ENCODE measurements at places on chromosomes 11 and 22.
A peak's percentile ranks its signal among the peaks of the same experiment; 100 is the strongest.

DNA sequence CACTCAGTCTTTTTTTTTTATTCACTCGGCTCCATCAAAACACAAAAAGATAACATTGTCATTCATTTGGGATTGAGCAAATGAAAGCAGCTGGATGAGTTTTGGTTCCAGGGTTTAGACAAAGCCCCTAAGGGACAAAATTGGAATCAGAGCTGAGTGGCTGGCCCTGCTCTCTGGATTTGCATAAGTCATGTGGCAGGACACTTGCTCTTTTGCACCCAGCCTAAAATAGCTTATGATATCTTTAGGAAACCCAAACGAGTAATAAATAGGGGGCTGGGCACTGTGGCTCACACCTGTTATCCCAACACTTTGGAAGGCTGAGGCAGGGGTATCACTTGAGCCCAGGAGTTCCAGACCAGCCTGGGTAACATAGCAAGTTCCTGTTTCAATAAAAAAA lies 11.0 kb upstream of the TMEM121B start:
- DNase-seq: no peak

GRCh38 chr22:30650508-30651116 lies 15.0 kb downstream of the SLC35E4 start:
- no peak for DNase-seq

- no peak for DNase-seq
Observed at GRCh38 chr11:86214710-86215109, 29.8 kb upstream of the EED start.

GRCh38 chr22:30948930-30949342 lies 19.6 kb downstream of the MORC2 start:
- DNase-seq: peak; percentile 13

DNA sequence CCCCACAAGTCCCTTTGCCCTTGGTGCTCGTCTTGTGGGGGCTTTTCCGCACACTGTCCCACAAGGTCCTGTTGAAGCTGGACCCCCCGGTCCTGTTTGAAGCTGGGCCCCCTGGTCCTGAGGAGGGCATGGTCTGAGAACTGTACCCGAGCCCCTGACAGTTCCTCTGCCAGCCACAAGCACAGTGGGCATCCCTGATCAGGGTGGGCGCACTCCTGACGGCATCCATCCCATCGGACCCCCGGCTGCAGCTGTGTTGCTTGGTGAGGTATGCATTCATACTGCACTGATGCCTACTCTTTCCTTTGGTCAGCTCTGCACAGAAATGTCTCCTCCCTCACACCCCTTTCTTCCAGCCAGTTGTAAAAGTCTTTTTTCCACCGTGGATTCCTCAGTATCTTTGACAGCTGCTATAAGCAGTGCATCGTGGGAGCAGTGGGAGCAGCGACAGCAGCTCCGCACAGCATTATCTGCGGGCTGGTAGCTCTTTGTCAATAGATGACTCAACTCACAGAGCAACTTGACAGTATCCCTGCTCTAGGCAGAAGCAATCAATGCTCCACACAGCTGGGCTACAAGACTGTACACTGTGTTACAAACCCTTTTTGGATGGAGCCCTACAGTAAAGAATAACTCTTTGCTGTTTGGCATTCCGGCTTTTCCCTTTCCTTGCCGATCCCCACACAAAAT lies 1030.8 kb upstream of the CCDC90B start:
- DNase-seq: peak; percentile 38

- DNase-seq: peak; percentile 14
Observed at GRCh38 chr11:131108760-131109159, 192.5 kb upstream of the SNX19 start.

- DNase-seq: no peak
Observed at GRCh38 chr11:11251394-11251970, 101.6 kb downstream of the CSNK2A3 start.

DNA sequence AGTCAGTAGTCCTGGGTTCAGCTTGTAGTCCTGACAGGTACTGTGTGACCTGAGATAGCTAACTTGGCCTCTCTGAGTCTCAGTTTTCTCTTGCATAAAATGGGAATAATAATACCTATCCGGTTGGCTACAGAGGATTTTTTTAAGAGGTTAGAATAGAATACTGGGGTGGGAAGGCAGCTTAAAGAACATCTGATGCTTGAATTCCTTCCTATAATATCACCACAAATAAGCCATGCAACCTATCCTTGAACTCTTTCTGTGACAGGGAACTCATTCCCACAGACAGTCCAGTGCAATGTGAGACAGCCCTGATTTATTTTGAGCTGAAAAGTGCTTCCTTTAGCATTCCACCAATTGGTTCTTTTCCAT lies 110.1 kb downstream of the CCDC81 start:
- peak; percentile 69 for DNase-seq

DNA sequence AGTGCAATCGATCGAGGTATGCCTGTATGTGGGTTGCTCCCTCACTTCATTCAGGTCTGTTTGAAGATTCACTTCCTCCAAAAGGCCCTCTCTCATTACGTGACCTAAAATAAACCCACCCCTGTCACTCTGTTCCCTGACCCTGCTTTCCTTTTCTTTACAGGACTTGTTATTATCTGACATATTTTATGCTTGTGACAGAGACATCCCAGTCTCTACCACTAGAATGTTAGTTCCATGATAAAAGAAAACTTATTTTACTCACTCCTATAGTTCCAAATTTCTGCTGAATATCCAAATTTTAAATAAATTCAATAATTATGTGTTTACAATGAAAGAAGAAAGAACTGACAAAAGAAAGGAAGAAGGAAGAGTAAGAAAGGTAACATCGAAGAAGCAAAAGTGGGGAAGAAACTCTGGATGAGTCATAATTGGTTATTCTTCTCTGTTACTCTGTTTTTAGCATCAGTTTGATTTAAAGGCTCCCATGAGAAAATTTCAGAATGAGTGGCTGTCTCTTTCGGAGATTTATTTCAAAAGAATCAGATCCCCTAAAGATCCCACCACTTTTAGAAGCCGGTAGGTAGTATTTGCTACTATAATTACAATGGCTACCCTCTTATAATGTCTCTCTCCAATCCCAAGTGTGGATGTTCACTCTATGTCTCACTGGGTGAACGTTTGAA lies 33.5 kb downstream of the ENTHD1 start:
- no peak for DNase-seq

DNA sequence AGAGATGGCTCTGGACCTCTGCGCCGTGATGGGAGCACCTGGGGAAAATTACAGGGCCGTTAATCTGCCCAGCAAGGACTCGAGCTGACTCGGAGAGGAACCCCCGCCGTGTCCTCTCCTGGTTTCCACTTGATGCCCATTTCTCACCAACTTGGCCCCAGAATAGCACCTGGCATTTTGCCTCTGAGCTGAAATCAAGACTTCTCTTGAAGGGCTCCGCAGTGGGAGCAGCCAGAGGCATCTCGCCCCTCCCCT lies 19.0 kb upstream of the CABP7 start:
- DNase-seq: no peak

DNA sequence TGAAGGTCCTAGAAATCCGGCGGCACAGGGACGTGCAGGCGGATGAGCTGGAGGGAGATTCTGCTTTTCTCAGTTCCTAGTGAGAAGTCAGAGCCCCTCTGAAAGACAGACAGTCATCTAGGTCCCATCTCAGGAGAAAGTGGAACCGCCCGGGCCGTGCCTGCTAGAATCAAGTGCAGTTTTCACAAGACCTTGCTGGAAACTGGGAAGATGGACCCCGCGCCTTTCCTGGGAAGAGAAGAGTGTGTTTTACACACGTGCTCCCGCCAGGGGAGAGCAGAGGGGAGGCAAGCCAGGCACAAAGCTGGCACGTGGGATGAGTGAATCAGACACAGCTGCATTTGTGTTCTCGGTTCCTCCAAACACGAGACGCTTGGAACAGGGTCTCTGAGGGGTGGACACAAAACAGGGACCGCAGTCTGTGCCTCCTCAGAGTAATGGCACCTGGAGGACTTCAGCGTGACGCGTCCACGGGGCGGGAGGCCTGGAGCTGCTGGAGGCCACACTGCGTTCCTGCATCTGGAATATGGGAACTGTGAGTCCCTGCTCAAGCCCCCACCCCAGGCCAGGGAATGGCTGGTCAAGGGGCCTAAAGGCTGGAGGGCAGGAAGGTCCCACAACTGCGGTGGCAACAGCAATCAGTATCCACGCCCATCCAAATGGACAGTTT lies 218.3 kb downstream of the BRD1 start:
- DNase-seq: no peak

- DNase-seq: no peak
Observed at GRCh38 chr11:61930933-61931332, 13.6 kb upstream of the RAB3IL1 start.

DNA sequence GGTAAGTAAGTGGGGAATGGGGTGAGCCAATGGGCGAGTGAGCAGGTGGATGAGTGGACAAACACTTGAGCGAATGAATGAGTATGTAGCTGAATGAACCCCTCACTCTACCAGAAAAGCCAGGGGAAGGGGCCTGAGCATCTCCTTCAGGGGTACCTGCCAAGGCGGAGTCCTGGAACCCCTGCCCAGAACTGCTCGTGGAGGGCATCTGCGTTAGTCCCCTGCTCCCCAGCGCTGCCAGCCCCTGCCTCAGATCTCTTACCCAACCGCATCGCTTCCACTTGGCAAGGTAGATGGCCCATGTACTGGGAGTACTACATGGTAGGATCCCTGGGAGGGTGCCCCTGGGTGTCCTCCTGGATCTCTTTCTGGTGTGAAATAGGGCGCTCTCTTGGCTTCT lies 7.4 kb upstream of the ANO1 start:
- no peak for DNase-seq

DNA sequence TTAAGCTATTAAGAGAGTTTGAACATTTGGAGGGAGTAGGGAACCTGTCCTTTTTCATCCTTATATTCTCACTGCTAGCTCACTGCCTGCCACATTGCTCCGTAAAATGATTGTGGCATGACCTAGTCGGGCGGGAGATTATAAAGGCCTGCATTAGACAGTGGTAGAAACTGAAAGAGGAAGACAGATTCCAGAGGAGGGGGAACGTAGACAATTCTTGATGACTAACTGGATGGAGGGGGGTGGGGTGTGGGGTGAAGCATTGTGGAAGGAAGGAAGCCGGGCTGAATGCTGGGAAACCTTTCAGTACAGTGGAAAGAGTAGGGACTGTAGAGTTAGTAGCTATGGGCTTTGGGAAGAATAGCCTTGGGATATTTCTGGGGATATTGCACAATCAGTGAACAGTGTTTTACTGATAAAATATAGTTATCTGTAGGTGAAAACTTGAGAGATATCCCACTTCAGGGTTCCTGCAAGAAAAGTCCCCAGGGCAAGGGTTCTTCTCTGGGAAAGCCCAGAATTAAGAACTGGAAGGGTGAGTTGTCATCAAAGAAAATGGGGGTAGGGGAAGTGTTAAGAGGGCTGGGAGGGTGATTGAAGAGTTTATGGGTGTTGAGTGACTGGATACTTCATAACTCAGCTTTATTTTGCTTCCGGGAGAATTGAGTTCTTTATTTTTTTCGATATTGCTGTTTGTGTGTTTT lies 2.1 kb downstream of the MED15 start:
- DNase-seq: peak; percentile 98

DNA sequence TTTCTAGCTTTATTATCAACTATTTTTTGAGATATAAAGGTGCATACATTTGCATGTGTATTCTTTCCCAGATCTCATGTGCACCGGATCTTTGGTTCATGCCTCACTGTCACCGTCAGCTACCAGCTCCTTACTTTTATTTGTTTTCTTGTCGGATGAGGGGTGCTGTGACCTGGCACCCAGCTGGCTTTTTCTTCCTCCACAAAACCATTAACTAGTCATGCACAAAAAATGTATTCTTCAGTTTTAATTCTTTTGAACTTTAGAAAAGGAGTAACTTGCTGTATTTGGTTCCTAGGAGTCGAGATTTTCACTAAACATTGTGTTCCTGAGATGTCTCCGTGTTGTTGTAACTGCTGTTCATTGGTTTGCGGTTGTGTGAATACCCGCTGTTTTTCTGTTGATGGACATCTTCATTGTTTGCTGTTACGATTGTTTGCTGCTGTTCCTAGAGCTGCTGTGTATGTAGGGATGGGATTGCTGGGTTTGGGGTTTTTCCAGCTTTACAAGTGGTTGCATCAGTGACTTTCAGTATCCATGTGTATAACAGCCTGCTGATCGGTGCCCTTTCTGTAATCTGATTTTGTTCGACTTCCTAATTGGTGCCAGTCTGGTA lies 39.4 kb downstream of the MOV10L1 start:
- DNase-seq: peak; percentile 26

- no peak for DNase-seq
Observed at GRCh38 chr11:6237761-6238302, 1.1 kb upstream of the CNGA4 start.

- DNase-seq: peak; percentile 79
Observed at GRCh38 chr11:12841946-12842630, 167.0 kb upstream of the RASSF10 start.

GRCh38 chr22:46070215-46070802 lies 80.0 kb upstream of the PPARA start:
- peak; percentile 58 for DNase-seq

DNA sequence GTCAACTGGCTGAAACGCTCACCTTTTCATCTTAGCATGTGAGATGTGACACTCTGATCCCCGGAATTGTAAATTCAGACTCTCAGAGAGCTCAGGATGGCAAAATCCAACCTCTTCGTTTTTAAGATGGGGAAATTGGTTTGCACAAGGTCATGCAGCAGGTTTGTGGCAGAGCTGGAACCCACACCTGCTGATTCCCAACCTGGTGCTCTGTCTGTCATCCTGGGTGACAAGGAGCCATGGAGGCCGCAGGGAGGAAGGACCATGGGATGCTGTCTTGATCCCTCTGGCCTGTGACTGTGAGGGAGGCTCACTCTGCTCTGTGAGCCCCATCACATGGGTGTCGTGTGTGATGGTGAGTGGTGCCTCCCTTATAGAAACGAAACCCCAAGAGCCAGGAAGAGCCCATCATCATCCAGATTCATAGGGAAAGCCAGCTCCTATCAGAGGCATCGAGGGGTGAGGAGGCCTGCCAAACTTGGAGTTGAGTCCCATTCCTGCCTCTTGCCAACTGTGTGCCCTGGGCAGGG lies 87.4 kb upstream of the SYT13 start:
- DNase-seq: no peak

- no peak for DNase-seq
Observed at GRCh38 chr11:1222491-1223345, at the start of gene MUC5B. TSS of gene MUC5B (plus strand) at chr11:1223066. CDS start at chr11:1223124, 58 bp downstream.

GRCh38 chr11:123543797-123544196 lies 110.6 kb downstream of the SCN3B start:
- DNase-seq: peak; percentile 80

- no peak for DNase-seq
Observed at GRCh38 chr11:19949606-19950005, 210.7 kb downstream of the DBX1 start.
